Nephron progenitor cell (in vitro differentiated cells): ENCODE measurements at places on chromosomes 5 and 9.

- no peak for DNase-seq
Measured at GRCh38 chr9:84823421-84824271, 154.1 kb downstream of the NTRK2 start.

DNA sequence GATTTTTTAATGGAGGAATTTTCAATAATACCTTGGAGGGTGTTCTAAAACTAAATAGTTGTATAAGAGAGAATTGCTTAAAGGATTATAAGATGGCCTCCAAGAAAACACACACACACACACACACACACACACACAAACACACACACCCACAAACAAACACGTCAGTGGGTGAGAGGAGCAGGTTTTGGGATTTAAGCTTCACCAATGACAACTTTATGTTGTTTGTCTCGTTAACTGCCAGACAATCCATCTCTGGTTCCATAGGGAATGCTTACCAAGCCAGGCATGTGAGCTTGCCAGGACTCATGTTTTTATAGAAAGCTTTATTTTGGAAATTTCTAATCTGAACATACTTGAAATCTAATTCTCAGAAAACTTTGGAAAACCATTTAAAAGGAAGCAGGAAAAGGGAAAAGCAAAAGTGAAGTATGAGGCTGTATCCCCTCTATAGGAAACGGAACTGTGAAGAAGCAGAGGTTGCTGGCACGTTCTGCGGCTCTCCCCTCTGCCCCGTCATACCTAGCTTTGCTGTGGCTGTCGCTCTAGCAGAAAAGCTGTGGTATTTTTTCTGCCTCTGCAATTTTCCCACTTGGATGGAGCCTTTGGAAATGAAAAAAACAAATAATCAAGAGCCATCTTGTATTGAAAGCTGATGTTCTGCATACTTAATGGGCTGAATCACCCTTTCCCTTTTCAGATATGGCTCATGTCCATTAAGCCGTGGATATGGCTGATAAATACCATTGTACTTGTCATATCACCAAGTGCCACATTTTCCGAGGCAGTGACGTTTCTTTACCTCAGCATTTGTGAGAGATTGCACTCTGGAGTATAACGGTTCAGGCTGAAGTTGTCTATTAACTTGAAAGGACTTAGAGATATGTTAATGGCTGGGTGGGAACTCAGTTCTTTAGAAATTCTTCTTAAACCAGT, 112.7 kb downstream of the NTRK2 start:
- no peak for DNase-seq

GRCh38 chr5:95511606-95512005, 43.2 kb downstream of the SKIC3 start:
- no peak for DNase-seq

DNA sequence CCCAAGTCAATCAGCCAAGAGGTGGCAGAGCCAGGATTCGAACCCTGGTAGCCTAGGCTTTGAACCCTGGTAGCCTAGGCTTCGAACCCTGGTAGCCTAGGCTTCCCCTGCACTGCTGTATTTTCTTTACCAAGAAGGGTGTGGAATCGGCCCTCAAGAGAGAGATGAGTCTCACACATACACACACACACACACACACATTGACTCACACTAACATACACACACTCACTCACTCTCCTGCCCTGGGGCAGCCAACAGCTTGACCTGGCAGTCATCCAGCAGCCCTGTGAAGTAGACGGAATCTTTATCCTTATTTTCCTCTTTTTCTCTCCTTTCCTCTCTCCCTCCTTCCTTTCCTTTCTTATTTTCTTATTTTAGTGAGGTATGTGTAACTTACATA, 55.4 kb upstream of the RPL26L1 start:
- no peak for DNase-seq

DNA sequence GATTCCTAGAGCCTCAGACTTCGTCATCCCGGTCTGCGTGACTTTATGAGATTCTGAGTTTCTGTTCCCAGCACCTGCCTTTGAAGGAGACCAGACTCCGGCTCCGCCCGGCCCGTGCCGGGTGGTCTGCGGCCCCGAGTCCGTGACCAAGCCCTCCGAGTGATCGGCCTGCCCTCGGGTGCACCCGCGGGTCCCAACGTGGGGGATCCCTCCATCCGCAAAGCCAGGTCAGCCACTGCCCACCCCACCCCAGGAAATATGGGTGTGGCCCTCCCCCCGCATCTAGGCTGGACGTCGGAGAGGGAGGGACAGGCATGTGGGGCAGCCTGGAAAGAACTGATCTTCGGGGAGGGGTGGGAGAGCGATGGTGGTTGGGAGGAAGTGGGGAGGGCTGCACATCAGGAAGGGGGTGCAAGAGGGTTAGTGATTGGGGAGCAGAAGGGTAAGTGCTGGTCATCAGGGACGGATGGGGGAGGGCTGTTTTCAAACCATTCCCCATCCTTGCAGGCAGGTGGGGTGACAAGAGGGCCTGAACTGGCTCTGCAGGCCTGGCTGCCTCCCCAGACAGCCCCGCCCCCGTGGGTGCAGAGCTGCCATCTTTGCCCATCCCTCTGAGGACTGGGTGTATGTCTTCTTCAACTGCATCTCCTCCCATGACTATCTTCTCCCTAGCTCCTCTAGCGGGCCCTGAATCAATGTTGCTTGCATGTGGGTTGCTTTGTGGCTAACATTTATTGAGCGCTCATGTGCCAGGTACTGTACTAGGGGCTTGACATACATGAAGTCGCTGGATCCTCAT, 747 bp downstream of the LRSAM1 start:
- DNase-seq = peak; percentile 41

DNA sequence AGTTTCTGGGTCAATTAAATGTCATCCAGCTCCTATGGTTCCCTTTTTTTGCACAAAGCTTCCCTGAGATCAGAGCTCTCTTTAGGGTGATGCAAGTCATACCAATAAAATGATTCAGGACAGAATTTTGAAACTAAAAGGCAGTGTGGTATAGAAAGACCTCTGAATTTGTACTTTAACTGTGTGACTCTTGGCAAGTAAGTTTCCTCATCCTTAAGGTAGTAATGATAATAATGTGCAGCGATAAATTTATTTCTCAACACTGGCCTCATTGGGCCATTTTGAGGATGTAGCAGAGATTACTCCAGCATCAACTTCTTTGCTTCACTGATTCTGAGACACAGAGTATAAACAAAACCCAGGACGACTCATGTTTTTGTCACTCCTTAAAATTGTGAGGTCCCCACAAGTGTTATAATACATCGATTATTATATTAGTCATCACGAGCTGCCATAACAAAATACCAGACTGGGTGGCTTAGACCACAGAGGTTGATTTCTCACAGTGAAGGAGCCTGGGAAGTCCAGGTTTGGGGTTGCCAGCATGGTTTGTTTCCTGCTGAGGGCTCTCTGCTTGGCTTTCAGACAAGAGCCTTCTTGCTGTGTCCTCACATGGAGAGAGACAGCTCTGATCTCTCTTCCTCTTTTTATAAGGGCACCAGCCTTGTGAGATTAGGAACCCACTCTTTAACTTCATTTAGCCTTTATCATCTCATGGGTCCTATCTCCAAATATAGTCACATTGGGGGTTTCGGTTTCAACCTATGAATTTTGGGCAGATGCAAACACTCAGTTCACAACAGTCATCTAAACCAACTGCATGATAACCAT, 293.0 kb downstream of the ZNF608 start:
- DNase-seq = no peak

DNA sequence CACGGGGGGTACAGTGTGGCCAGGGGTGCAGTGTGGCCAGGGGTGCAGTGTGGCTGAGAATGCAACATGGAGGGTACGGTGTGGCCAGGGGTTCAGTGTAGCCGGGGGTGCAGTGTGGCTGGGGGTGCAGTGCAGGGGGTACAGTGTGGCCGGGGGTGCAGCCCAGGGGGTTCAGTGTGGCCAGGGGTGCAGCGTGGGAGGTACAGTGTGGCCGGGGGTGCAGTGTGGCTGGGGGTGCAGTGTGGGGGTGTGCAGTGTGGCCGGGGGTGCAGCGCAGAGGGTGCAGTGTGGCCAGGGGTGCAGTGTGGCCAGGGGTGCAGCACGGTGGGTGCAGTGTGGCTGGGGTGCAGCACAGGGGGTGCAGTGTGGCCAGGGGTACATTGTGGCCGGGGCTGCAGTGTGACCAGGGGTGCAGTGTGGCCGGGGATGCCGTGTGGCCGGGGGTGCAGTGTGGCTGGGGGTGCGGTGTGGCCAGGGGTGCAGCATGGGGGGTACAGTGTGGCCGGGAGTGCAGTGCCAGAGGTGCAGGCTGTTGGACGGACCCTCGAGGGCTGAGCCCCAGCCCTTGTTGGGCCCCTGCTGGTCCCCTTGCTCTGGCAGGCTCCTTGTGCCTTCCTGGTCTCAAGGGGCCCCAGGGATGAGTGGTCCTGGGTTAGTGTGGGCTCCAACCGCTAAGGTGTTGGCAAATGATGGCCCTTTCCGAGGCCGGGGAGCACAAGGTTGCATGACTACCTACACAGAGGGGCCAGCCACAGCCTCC, 17.9 kb downstream of the TPPP start:
- no peak for DNase-seq

- peak; percentile 10 for DNase-seq
Measured at GRCh38 chr9:110257097-110257841, 962 bp upstream of the TXN start.

DNA sequence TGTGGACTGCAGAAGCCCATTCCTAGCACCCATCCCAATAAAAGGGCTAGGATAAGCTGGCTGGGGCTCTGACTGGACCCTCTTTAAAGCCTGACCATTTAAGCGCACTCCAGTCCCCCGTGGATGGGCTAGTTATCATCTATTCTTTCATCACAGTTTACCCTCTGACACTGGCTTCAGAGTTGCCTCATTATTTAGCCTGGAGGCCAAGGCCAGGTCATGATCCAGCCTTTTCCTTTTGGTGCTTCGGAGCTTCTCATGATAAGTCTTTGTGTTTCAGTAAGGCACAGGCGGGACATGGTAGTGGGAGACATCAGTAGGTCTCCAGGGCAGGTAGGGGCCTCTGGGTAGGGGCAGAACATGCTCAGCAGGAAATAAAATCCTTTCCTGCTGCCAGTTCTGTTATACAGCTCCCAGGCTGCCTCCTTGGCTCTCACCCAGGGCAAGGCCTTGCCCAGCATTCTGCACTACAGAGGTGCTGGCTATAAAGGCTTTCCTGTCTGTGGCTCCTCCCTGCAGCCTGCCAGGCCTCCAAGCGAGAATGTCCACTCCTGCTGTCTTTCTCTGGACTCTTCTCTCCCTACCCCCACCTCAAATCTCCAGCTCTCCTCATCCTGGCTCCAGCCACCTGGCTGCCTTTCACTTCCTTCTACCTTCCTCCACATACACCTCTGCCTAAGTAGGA, 128.8 kb downstream of the FSTL4 start:
- no peak for DNase-seq

GRCh38 chr5:167937635-167937998, 353.8 kb upstream of the WWC1 start:
- no peak for DNase-seq

GRCh38 chr9:2181792-2182191, 166.6 kb downstream of the SMARCA2 start:
- DNase-seq = peak; percentile 36

DNA sequence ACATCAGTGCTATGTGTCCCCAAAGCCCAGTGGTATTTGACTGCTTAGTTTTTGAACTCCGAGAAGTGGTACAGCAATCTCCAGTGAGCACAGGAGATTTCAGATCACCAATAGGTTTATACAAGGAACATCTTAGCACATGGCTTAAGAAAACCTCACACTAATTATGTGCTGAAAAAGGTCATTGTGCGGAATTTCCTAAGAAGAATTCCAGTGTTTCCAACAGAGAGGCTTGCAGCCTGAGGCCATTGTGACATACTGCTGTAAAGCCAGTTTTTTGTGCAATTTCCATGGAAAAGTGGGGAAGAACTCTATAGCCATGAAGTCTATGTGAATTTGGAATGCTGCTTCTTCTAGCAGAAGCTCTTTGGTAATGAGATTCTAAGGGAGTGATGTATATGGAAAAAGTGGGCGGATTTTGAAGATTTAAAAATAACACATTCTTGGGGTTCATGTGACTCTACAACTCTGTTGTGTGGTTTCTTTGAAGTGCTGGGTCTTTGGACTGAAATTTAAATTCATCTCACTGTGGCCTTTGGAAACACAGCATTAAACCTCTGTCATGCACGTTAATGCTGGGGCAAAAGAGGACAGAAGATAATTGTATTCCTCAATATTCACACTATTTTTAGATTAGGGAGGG, 110.5 kb upstream of the CD180 start:
- DNase-seq = no peak

DNA sequence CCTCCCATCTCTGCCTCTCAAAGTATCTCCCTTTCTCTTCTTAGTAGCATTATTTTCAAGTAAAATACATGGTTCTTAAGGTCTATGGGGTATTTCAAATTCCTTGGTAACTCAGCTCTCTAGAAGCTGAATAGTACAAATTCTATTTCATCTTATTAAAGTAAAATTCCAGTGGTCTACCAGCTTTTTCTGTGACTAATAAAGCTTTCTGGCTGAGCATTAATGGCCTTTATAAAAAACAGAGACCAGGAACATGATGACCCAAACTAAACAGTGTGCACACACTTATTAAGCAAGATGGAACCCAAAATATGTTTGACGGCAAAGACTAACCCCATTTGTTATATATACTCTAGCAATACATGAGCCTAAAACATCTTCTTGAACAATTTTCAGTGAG, 142.6 kb downstream of the OR2K2 start:
- DNase-seq = no peak
